ENCODE measurements at places on chromosomes 3 and 15.

- DNase-seq: no peak
Observed at GRCh38 chr3:165185707-165186327, 10.4 kb downstream of the SLITRK3 start.

- no peak for DNase-seq
Observed at GRCh38 chr3:126557761-126558160, 971 bp downstream of the C3orf22 start.

DNA sequence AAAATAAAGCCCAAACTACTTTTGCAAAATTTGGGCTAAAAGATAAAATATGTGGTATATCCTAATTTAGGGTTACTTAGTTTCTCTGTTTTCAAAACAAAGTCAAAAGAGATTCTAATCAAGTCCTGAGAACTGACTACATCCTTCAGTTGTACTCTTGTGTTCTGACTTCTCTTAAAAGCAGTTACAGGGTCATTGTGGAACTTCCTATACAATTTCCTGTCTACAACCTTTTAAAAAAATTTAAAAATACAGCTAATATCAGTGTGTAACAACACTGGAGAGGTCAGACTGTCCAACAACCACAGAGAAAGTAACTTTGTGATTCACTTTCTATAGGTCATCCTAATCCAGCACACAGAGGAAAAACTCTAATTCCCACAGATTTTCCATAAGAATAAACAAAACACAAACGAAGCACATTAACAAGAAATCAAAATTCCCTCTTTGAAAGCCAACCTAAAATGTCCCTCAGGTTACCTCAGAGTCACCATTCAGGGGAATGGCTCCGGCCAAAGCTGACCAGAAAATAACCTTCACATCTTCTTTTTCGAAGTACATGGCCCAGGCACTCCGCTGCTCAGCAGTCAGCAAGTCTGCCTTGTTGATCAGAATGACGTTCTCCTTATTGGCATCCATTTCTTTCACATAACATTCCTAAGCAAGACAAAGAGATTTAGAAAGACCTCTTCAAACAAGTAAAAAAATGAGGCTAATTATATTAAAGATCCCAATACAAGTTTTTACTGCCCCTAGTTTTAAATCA lies 13.3 kb downstream of the LSG1 start:
- DNase-seq: no peak

GRCh38 chr3:187773233-187774184 lies 28.2 kb upstream of the BCL6 start:
- DNase-seq: no peak

GRCh38 chr3:169913323-169913722 lies 2.0 kb downstream of the SAMD7 start:
- no peak for DNase-seq

DNA sequence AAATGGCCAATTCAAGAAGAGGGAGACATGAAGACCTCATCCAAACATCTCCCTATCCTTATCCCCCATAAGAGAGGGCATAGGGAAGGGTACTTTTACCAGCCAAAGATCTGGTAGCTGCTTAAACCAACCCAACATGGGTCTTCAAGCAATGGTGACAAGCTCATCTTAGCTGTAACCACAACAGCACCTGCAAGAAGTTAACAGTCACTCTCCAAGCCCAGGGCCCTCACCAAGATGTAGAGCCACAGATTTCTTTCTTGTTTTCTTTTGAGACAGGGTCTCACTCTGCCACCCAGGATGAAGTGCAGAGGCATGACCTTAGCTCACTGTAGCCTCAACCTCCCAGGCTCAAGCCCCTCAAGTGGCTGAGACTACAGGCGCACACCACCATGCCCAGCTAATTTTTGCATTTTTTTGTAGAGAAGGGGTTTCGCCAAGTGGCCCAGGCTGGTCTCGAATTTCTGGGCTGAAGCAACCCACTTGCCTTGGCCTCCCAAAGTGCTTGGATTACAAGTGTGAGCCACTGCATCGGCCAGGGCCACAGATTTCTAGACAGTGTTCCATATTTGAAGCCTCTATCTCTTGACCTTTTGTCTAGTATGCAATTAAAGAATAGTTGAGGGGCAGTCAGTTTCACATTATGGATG lies 57.1 kb downstream of the DHX30 start:
- no peak for DNase-seq

GRCh38 chr3:103127098-103127630 lies 692.3 kb downstream of the ZPLD1 start:
- no peak for DNase-seq

DNA sequence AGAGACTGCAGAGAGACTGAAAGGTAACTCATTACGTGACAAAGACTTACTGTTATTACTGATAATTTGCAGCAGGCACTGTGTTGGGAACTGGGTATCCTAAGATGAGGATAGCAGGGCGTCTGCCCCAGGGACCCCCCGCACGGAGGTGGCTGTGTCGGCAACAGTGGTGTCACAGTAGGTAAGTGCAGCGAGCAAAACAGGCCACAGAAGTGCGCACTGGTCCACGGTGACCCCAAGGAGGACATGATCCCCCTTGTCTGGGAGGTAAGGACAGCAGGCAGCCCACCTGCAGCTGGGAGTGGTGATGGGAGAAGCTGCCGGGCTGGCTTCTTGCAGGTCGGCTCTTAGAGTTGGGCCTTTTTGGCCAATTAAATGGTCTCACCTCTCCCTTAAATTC lies 82.9 kb downstream of the FAM43A start:
- no peak for DNase-seq

- no peak for DNase-seq
Observed at GRCh38 chr3:114111060-114111770, 54.7 kb downstream of the QTRT2 start.

Measured in activated gamma-delta T cell treated with anti-CD3 and anti-CD28 coated beads, Interleukin-2, amount 50 U/mL, for 16 hours (primary cell).